ENCODE measurements at places on chromosomes 1 and 21.

GRCh38 chr1:201019321-201019977 lies 4.1 kb downstream of the KIF21B start:
- no peak for DNase-seq

DNA sequence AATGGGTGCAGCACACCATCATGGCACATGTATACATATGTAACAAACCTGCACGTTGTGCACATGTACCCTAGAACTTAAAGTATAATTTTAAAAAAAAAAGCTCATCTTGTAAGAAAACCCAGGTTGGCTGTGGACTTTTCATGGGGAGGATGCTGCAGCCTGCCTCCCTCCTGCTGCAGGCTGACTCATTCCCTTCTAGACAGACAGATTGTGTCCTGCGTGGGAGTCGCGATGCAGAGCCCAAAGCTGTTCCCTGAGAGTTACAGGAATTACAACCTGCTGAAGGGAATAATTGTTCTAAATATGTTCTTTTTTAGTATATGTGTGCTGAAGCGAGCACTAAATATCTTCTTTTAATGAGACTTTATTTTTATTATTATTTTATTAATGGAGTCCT lies 93.2 kb downstream of the TBX19 start:
- DNase-seq: no peak

- DNase-seq: no peak
Measured at GRCh38 chr1:18126616-18127015, 19.0 kb downstream of the IGSF21 start.

GRCh38 chr1:85087659-85088407 lies 39.5 kb upstream of the MCOLN3 start:
- no peak for DNase-seq

GRCh38 chr1:107532318-107532717 lies 391.5 kb downstream of the NTNG1 start:
- no peak for DNase-seq

DNA sequence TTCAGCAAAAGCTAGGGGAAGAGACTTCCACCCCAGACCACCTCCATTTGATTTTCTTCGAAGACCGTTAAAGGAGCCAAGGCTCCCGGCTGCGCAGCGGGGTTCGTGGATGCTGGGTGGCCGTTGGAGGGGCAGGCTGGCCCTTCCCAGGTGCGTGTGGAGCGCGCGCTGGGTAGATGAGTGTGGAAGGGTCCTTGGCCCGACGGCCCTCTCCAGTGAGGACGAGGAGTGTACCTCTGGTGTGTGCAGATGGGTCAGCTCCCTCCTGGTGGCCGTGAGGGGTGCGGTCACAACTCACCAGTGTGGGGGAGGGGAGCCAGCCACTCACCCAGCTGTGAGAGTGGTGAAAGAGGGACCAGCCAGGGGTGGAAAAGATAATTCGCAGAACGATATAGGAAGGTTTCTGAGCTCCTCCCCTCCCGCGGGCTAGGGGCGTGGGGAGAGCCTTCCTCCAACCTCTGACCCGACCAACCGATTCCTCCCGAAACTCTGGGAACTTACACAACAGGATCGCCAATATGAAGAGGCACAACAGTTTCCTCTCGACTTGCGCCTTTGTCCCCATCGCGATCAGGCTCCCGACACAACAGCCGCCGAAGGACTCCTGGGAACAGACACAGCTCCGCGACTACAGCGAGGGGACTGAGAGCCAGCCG lies at the start of gene F11R:
Gene F11R (minus strand): TSS at position 644 of the 656 bp plus-strand sequence. CDS start 79 bp downstream, at position 565.
- DNase-seq: no peak

DNA sequence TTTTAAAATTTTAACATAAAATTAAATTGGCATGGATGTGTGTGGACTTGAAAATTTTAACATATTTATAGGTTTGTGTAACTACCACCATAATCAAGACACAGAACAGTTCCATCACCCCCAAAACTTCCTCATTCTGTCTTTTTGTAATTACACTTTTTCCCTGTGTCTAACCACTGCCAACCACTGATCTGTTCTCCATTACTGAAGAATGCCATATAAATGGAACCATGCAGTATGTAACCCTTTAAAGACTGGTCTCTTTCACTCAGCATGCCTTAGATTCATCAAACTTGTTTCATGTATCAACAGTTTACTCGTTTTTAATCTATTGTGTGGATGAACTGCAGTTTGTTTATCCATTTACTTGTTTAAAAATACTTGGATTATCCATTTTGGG lies 13.0 kb upstream of the AHCYL1 start:
- no peak for DNase-seq

GRCh38 chr1:162704673-162705424 lies 72.6 kb downstream of the DDR2 start:
- no peak for DNase-seq

DNA sequence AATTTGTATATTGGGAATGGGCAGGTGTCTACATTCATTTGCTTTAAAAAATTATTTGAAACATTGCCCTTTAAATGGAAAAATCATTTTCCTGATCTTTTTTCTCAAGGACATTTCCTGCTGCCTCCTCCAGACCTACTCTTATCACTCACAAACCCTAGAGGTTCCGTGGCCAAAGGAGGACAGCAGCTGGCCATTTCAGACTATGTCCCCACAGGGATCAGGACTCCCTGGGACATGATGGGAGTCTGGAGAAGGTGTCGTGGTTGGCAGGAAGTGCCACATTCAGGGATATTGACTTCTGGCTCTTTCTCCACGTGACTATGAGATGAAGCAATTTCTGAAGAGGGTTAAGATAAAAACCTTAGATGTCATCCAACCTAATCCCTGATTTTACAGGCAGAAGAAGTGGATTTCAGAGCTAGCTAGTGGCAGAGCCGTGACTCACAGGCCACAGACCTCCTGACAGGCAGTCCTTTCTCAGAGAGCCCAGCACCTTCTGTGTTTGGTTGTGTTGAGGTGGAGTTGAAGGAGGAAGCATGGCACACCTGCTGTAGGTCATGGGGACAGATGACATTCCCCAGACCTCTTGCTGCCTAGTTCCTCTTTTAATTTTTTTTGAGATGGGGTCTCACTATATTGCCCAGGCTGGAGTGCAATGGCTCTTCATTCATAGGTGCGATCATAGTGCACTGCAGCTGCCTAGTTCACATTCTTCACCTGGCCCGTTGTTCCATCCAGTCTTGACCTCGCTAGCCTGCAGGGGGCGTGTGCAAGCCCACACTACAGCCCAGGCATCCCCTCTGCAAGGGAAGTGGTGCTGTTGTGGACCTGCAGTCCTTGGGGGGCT lies 25.5 kb upstream of the IL10 start:
- DNase-seq: no peak

GRCh38 chr1:158607296-158607695 lies 2.2 kb downstream of the OR10Z1 start:
- no peak for DNase-seq

- no peak for DNase-seq
Measured at GRCh38 chr1:50724626-50725286, 235.3 kb downstream of the FAF1 start.

GRCh38 chr21:44923480-44924084 lies 2.9 kb upstream of the ITGB2 start:
- no peak for DNase-seq

GRCh38 chr1:216356945-216357344 lies 66.3 kb downstream of the USH2A start:
- no peak for DNase-seq

DNA sequence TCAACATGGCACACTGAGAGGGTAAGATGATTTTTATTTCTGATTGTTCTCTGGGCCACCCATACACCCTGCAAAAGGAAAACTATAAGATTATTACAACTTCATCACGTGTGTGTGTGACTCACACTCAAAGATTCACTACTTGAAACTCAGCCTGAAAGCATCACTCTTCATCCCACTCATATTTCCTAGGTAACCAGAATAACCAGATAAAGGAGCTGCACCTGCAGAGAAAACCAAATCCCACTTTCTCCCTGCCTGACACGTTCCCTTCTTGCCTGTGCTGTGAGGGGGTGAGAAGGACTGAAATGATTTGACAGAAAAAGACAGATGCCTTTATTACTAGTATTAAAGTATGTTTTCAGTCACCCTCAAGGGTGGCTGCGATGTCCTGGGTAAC lies 131.6 kb downstream of the TGFBR3 start:
- DNase-seq: no peak

Data from GOT3 (cell line).